ENCODE measurements at places on chromosomes 6 and 20.
A peak's percentile ranks its signal among the peaks of the same experiment; 100 is the strongest.

DNA sequence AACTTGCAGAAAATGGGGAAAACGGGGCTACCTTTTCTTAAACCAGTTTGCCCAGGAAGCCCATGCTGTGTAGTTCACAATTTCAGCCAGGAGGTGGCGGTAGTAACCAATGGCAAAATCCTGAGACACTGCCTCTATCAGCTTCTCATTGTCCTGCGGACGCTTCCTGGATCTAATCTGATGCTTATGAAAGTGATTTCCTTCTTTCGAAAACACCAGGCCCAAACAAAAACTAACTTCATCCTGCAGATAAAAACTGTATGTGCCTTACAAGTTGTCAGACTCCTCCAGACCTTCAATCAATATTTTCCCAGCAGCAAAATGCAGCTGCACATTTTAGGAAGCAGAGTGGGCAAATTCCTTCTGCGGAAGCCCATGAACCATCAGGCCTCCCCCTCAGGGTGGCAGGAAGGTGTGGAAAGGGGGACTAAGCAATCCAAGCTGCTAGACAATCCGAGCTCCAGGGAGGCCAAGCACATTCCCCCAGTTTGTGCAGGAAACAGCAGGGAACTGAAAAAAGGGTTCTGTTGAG lies 88.5 kb downstream of the LY86 start:
- DNase-seq, result peak; percentile 54

- DNase-seq, result no peak
Observed at GRCh38 chr6:156899532-156900135, 122.5 kb downstream of the ARID1B start.

DNA sequence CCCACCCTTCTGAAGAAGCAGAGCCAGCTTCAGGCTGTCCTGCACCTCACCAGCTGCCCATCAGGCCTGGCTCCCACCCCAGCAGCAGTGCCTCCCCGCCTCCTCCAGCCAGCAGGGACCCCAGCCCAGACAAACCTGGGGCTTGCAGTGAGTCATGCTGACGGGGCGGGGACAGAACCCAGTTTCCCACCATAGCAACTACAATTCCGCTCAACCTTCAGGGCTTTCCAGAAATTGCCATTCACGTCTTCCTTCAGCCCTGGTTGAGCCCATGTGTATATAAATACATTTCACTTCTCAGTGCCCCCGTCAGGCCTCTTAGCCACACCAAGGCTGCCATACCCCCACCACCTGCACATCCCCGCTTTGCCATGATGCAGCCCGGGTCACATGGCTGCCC lies 4.4 kb downstream of the SPDEF start:
- no peak for DNase-seq

DNA sequence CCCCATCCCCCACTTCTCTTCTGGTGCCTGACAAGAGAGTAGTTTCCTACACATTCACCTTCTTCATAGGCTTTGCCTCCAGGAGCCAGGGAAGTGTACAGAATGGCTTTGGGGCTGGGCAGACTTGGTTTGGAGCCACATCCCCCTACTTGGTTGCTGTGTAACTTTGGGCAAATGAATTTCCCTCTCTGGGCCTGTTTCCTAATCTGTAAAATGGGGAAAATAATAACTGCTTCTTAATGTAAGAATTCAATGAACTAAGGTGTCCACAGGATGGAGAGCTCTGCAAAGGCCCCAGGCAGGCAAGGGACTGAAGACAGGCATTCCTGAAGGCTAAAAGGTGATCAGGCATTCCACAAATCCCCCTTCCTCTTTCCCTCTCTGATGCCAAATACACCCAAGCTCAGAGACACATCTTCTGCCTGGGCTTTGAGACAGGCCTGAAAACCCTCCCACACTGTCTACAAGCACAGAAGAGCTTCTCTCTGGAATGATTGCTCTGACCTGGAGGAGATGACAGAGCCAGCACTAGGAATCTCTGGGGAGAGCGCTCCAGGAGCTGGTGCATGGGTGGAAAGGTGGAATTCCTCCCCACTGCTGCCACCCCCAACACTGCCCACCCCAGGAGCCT lies 6.9 kb upstream of the C20orf203 start:
- DNase-seq, result no peak

- DNase-seq, result no peak
Observed at GRCh38 chr20:47686545-47686944, 98.7 kb downstream of the SULF2 start.

DNA sequence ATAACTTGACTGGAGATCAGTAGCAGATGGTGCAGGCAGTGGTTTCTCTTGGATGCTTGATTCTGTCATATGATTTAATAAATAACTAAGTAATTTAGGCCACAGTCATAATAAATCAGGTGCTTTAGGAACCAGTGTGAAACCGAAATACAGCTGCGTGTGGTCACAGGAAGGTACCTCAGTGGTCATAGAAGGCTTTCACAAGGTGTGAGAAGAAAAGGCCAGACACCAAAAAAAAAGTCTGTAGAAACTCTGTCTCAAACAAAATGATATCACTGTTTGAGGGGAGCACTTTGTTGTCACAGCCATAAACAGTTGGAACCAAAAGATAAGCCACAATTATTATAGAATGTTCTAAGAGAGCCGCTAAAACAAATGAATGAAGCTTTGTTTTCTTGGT lies 56.5 kb downstream of the ARMC2 start:
- no peak for DNase-seq

DNA sequence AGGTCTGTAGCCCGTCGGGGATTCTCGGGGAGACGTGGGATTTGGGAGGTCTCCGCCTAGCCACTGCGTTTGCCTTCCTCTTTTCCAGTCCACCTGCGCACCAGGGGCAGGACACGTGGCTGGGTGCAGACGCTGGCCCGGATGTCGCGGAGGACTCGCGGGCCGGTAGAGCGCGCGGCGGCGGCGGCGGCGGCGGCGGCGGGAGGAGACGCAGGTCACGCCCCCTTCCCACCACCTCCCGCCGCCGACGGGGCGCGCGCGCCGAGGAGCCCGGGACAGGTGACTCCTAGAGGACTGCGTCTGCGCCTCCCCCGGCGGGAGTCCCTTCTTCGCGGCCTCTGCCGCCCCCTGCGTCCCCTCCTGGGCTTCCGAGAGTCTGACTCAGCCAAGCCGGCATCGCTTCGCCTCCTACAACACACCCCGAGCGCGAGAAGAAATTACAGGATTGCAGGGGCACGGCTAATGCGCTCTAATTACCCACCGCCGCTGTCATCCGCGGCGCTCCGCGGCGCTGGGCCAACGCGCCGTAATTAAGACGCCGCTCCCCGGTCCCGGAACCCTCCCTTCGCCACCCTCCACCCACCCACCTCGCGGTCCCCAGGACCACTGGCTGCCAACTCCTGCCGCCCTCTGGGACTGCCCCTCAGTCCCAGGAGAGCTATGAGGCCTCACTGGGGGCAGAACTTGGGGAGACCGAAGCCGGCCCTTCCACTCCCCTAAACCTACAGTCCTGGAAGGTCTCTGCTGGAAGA lies 124.5 kb downstream of the MRPL14 start:
- DNase-seq, result peak; percentile 48

GRCh38 chr20:33713865-33714367 lies 6.2 kb downstream of the PXMP4 start:
- DNase-seq, result no peak

GRCh38 chr6:82893889-82894652 lies 171.6 kb downstream of the UBE3D start:
- no peak for DNase-seq

DNA sequence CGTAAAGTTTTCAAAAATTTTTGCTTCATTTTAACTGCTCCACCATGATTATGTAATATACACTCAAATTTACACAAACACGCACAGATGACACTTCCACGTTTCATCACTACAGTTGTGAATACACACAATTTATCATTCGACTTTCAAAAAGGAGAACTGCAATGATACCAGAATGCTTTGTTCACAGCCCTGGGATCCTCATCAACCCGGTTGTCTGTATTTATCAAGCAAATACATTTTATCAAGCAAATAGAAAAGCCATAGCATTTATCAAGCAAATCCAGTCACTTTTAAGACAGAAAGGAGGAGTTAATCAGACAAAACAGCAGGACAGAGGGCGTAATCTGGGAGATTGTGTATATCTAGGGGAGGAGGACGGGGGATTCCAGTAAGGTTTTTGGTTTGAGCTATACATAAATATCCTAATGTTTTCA lies 20.3 kb upstream of the ABT1 start:
- DNase-seq, result no peak

DNA sequence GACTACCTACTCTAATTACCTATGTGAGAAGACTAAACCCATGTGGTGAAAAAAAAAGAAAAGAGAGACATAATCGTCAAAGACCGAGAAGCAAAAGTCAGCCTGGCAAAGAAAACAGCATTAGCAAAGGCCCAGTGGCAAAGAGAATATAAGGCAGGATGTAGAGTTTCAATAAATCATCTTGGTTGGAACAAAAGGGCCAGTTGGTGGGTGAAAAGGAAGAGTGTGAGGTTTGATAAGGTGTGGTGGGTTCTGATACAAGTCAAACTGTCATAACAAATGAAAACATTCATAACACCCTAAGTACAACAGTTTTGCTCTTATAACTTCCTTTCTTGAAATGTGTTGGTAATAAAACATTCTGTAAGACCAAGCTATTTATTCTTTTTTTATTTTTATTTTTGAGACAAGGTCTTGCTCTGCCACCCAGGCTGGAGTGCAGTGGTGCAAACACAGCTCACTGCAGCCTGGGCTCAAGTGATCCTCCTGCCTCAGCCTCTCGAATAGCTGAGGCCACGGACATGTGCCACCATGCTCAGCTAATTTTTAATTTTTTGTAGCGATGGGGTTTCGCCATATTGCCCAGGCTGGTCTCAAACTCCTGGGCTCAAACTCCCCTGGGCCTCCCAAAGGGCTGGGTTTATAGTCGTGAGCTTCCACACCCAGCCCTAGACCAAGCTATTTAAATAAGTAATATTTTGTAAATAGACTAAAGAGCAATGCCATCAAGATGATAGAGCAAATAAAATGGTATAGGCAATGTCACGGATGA lies 18.9 kb upstream of the GTF3C6 start:
- no peak for DNase-seq

DNA sequence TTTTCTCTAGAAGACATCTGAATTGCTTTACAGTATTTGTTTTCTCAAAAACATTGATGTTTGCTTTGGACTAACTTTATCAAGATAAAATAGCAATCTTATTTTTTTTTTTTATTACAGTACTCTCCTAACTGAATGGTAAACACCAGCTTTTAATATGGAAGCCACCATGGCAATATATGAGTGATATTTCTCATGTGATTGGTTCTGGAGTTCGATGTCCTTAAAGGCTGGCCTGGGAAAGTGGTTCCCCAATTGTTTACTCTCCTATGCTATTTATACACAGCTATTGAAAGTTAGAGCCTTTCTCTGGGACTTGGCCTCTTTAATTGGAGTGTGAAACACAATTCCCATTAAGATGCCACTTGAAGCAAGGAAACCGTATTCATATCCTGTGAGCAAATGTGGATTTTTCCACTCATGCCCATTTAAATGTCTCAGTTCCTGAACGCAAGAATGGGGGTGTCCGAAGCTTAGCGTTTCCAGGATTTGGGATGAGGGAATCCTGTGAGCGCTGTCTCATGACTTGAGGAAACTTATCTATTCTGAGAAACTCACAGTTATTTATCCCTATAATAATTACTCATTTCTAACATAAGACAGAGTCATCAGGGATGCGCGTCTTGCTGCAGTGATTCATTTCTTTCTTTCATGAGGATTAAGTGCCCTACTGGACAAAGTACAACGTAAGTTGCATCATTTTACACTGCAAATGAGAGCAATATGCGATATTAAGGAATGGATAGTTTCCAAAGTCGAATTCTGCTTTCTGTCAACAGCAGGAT lies 143.3 kb upstream of the PREP start:
- no peak for DNase-seq

Data from stimulated activated naive CD4-positive, alpha-beta T cell treated with Interleukin-2 at 50 U/mL for 16 hours (primary cell).